GM12878 (cell line): ENCODE measurements at places on chromosomes 12 and 14. TPM values are rescaled to one million over a fixed set of nuclear protein-coding genes. Genes with fewer than 3 reads are reported as not detected.

- no peaks in the 10 kb centered on the region for H3K36me3 ChIP-seq
- peaks cover 9% of the 10 kb centered on the region; the same call in 1 of the 2 replicates for H3K4me1 ChIP-seq
- H3K4me3 ChIP-seq: no peak overlapping the region
These were observed 287.1 kb upstream of the SRRM4 start for GRCh38 chr12:118694128-118694775.

DNA sequence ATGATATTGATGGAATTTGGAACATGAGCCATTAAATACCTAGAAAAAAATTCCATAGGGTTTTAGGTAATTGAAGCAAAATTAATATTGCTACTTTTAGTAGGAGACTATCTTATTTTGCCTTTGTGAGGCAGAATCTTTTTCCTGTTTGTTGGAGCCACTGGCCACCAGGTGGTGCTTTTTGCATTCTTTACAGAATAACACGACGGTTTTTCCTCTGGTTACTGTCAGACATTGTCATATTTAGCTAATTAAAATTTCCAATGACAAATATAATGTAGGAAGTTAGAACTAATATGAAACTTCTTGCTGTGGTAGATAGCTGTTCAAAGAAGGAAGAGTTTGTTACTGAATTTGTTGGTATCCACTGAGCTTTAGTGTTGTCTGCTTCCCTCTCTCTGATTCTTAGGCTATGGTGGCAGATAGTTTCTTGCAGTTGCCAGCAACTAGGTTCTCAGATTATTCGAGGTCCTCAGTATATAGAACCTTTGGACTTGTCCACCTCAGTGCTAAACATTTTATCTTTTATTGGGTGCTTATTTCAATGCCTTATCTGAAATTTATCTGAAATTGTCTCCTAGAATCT lies 25.7 kb downstream of the RAB21 start:
- no peaks in the 10 kb centered on the region for H3K4me1 ChIP-seq
- H3K27ac ChIP-seq: no peak overlapping the region
- H3K36me3 ChIP-seq: no peaks in the 10 kb centered on the region; the same call in none of the 2 replicates
- no peak overlapping the region for H3K4me3 ChIP-seq

DNA sequence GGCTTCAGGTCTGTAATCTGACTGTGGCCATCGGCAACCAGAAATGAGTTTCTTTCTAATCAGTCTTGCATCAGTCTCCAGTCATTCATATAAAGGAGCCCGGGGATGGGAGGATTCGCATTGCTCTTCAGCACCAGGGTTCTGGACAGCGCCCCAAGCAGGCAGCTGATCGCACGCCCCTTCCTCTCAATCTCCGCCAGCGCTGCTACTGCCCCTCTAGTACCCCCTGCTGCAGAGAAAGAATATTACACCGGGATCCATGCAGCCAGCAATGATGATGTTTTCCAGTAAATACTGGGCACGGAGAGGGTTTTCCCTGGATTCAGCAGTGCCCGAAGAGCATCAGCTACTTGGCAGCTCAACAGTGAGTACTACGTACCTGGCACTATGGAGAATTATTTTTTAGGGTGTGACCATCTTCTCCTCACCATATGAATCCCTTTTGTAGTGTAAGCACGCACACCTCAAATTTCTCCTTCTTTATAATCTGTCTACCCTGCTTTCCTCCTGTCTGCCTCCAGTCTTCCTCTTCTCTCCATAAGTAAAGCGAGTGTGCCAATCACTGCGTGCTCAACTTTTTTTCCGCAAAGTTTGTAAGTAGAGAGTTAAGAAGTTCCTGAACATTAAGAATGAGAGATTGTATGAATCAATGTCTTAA lies at the start of gene TPH2:
TSS of gene TPH2 (plus strand) at position 118 of the 658 bp plus-strand sequence. CDS start at position 260, 142 bp downstream.
- no peak within 1 kb of the TSS for H3K27ac ChIP-seq
- H3K36me3 ChIP-seq: no peaks in the 10 kb centered on the region
- H3K27me3 ChIP-seq: no peaks in the 10 kb centered on the region
- DNase-seq: no peak
- no peak within 1 kb of the TSS for H3K4me3 ChIP-seq
- H3K4me1 ChIP-seq: no peaks in the 10 kb centered on the region

DNA sequence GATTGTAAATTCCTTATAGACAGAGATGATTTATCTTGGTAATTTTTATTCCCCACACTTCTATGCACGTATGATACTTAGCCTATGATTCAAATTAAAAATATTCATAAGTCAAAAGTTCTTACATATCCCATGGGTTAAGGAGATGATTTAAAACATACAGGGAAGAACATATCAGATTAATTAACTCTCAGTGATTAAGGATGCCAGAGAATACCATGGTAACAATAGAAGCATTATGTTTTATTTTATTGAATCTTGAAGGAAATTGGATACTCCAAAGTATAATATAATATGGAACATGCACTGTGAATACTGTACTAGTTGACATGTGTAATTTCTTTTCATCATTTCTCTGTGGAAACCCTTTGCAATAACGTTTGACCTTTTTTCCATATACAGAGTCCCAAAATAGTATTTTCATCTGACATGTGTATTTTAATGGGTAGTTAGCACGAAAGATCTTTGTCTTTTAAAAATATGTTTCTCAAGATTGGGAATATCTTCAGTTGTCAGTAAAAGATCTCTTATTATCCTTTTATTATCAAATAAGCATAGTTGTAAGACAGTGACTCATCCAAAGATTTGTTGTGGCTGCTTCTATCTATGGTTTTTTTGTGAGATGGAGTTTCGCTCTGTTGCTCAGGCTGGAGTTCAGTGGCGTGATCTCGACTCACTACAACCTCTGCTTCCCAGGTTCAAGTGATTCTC lies 166.7 kb downstream of the RAD51B start:
- H3K27me3 ChIP-seq: no peaks in the 10 kb centered on the region
- H3K27ac ChIP-seq: no peak overlapping the region
- H3K4me3 ChIP-seq: no peak overlapping the region
- H3K4me1 ChIP-seq: no peaks in the 10 kb centered on the region
- H3K36me3 ChIP-seq: no peaks in the 10 kb centered on the region
- DNase-seq: no peak

GRCh38 chr14:88518592-88519512 lies 36.0 kb downstream of the PTPN21 start:
- H3K4me1 ChIP-seq: no peaks in the 10 kb centered on the region
- H3K36me3 ChIP-seq: no peaks in the 10 kb centered on the region
- H3K4me3 ChIP-seq: no peak overlapping the region
- no peaks in the 10 kb centered on the region for H3K27me3 ChIP-seq
- DNase-seq: no peak

- H3K27me3 ChIP-seq: no peaks in the 10 kb centered on the region
- H3K4me3 ChIP-seq: no peak overlapping the region
- H3K27ac ChIP-seq: no peak overlapping the region
- H3K36me3 ChIP-seq: no peaks in the 10 kb centered on the region
- DNase-seq: no peak
These were observed 14.3 kb downstream of the SERPINA10 start for GRCh38 chr14:94278731-94279130.

GRCh38 chr14:56004786-56005185 lies 113.4 kb upstream of the PELI2 start:
- no peaks in the 10 kb centered on the region for H3K36me3 ChIP-seq
- H3K27ac ChIP-seq: no peak overlapping the region
- no peaks in the 10 kb centered on the region; the same call in 1 of the 2 replicates for H3K4me1 ChIP-seq
- peak; percentile 15 for DNase-seq
- no peak overlapping the region for H3K4me3 ChIP-seq

GRCh38 chr12:22313286-22313962 lies 21.1 kb downstream of the ST8SIA1 start:
- H3K4me3 ChIP-seq: no peak overlapping the region
- no peak for DNase-seq
- no peak overlapping the region for H3K27ac ChIP-seq
- no peaks in the 10 kb centered on the region for H3K4me1 ChIP-seq

- H3K4me1 ChIP-seq: no peaks in the 10 kb centered on the region
- no peak overlapping the region for H3K4me3 ChIP-seq
- H3K27ac ChIP-seq: no peak overlapping the region
- H3K27me3 ChIP-seq: no peaks in the 10 kb centered on the region
- peak; percentile 37 for DNase-seq
- H3K36me3 ChIP-seq: no peaks in the 10 kb centered on the region
These were observed 27.4 kb upstream of the GUCY2C start for GRCh38 chr12:14723763-14724162.

GRCh38 chr12:79512068-79512467 lies 178.7 kb downstream of the PAWR start:
- DNase-seq: no peak
- H3K27me3 ChIP-seq: no peaks in the 10 kb centered on the region
- no peak overlapping the region for H3K27ac ChIP-seq

DNA sequence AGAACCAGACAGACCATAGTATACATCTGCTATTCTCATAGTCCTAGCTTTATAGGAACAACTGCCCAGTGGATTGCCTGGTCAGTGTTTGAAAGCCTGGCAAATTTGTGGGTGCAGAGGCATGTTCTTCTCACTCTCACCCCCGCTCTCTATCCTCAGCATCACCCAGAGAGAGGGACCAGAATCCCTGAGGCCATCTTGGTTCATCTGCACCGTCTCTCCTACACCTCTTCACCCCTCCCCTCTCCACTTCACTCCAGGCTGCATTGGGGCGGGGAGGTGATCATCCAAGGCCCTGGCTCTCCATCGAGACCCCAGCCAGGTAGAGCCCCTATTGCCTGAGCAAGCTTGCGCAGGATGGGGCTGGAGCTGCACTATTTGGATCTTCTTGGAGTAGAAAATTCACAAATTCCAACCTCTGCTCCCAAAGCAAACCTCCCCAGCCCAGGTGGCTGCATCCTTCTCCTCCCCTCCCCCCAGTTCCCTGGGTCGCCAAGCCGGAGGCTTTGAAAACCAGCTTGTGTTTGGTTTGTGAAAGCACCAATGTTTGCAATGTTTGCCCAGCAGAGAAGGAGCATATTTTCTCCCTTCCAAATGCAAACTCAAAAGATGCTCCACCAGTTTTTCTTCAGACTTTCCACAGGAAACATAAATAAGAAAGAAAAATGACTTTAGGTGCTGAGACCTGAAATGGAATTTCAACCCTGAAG lies 18.6 kb upstream of the COL2A1 start:
- H3K27ac ChIP-seq: no peak overlapping the region
- H3K4me3 ChIP-seq: no peak overlapping the region
- no peaks in the 10 kb centered on the region for H3K4me1 ChIP-seq
- peaks cover 3% of the 10 kb centered on the region for H3K27me3 ChIP-seq
- DNase-seq: no peak

DNA sequence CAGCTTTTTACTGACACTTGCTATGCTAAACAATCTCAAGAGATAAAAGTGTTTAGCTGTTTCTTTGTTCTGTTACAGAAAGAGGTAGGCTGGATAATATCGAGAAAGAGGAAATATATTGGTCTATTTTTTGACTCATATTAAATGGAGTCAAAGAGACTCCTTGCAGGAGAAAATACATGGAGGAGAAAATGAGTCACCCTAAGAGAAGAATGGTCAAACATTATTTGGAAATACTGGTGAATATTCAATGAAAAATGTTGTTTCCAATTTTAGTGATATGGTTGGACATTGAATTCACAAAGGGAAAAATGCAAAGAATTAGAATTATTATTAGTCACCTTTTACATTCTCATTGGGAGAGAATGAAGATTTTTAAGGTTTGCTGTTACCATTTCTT lies 3.2 kb downstream of the KCNJ8 start:
- H3K27ac ChIP-seq: no peak overlapping the region
- no peak overlapping the region for H3K4me3 ChIP-seq
- DNase-seq: no peak
- H3K27me3 ChIP-seq: peaks cover 8% of the 10 kb centered on the region; the same call in 1 of the 2 replicates
- no peaks in the 10 kb centered on the region for H3K4me1 ChIP-seq

GRCh38 chr14:84024231-84024820 lies 1505.6 kb upstream of the FLRT2 start:
- no peaks in the 10 kb centered on the region for H3K27me3 ChIP-seq
- H3K36me3 ChIP-seq: no peaks in the 10 kb centered on the region
- H3K4me3 ChIP-seq: no peak overlapping the region
- no peak for DNase-seq
- no peaks in the 10 kb centered on the region for H3K4me1 ChIP-seq
- H3K27ac ChIP-seq: no peak overlapping the region

- peaks cover 7% of the 10 kb centered on the region; the same call in 1 of the 2 replicates for H3K27me3 ChIP-seq
- H3K36me3 ChIP-seq: no peaks in the 10 kb centered on the region
- no peak for DNase-seq
- H3K4me3 ChIP-seq: no peak overlapping the region
- H3K27ac ChIP-seq: no peak overlapping the region
These were observed 610 bp downstream of the C14orf132 start for GRCh38 chr14:96039633-96040311.

GRCh38 chr14:55913324-55914025 lies 204.7 kb upstream of the PELI2 start:
- no peak overlapping the region for H3K27ac ChIP-seq
- H3K4me3 ChIP-seq: no peak overlapping the region
- no peak for DNase-seq

DNA sequence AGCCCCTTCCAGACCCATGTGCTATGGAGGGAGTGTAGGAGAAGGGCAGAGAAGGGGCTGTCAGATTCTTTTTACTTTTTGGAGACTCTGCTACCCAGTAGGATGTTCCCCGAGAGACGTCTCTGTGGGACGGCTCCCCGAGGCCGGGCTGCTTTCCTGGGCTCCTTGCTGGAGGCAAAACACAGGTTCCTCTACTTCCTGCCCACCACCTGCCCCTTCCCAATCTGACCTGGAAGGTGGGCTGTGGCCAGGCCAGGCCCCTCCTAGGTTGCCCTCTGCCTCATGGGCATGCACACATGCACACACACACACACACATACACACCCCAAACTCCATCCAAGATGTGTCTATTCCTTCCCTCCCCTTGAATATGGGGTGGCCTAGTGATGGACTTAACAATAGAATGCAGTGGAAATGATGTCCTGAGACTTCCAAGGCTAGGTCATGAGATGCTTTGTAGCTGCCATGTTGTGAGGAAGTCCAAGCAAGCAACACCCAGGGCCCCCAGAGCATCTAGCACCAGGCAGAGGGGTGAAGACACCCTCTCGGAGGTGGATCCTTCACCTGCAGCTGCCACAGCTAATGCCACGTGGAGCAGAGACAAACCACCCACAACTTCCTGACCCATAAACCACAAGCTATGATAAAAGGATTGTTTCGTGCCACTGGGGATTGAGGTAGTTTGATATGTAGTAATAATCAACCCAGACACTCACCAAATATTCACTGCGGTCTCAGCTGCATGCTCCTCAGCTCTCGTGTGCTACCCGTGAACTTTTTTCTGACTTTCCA lies 1.6 kb upstream of the ASB2 start:
- H3K4me1 ChIP-seq: peaks cover 70% of the 10 kb centered on the region
- H3K27ac ChIP-seq: peak overlapping the region; percentile 96
- H3K27me3 ChIP-seq: no peaks in the 10 kb centered on the region
- peak overlapping the region; percentile 67; the same call in 1 of the 2 replicates for H3K4me3 ChIP-seq

DNA sequence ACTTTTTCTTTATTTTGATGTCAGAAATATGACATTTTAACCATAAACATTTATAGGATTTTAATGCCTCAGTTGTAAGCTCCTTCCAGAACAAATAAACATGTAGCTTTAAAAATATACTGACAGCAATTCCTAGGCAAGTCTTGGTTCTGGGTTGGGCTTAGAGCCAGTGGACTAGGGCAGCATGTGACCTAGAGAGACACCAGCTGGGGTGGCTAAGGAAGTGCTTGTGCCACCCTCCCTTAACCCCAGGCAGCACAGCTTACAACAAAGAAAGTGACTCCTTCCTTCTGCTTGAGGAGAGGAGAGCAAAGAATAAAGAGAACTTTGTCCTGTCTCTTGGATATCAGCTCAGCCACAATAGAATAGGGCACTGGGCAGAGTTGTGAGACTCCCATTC lies 61.6 kb upstream of the KTN1 start:
- H3K36me3 ChIP-seq: no peaks in the 10 kb centered on the region
- no peaks in the 10 kb centered on the region for H3K4me1 ChIP-seq
- H3K27me3 ChIP-seq: no peaks in the 10 kb centered on the region
- no peak overlapping the region for H3K4me3 ChIP-seq

The KRT4 gene
- total RNA-seq: not detected in 2 replicates

The TMEM119 gene
- 0.44 TPM in 1 of 2 replicates, not detected in the other for total RNA-seq

The CCDC184 gene
- not detected in 2 replicates for total RNA-seq

The C12orf54 gene
- total RNA-seq: 2.6 and 3.2 TPM in 2 replicates
